HCEC 1CT (cell line): ENCODE measurements at places on chromosomes 4 and X.
A peak's percentile ranks its signal among the peaks of the same experiment; 100 is the strongest.

DNA sequence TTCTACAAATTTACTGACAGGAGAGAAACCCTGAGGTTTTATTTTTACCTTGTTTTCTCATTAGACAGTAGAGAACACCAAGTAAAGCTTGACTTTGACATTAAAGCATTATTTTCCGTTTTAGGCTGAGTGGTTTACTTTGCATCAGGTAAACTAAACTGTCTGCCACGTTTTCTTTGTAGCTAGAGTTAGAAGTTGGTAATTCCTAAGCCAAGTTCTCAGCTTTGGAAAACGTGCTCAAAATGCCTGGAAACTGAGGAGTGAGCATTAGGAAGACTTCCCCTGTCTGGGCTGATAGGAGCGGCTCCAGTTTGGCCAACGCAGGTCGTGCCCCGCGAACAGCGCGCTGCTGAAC is 819 bp downstream of the PDLIM3 start:
- DNase-seq = peak; percentile 16

DNA sequence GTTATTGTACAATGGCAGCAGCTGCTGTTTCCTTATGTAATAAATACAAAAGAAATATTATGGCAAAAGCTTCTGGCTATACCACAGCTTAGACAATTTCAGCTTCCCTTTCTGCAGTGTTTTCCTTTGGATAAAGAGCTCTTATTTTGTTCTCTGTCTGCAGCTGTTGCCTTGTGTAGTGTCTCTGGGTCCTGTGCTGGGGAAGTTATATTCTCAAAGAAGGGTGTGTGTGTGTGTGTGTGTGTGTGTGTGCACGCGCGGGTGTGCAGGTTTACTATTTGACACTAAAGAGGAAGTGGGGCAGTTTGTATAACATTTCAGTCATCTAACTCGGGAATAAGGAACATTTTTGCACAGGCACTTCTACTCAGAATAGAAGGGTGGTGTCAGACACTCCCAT is 83.6 kb downstream of the REPS2 start:
- DNase-seq = no peak

GRCh38 chrX:105526431-105526830 is 295.9 kb upstream of the NRK start:
- no peak for DNase-seq

DNA sequence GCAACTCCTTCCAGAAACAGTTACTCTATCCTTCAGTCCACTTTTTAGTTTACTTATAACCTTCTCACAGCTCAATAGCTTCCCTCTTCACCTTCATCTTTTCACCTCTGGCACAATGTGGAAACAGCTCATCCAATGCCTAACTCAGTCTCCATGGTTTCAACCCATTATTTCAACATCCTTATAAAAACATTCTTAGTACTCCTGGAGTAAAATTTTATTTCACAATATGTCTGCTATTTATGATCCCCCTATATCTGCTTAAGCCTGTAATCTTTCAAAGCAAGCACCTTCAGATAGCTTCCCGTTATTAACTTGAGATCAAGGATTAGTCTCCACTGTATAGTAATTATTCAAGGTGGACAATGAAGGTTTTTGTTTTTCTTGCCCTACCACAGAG is 156.3 kb downstream of the GASK1B start:
- DNase-seq = peak; percentile 64

DNA sequence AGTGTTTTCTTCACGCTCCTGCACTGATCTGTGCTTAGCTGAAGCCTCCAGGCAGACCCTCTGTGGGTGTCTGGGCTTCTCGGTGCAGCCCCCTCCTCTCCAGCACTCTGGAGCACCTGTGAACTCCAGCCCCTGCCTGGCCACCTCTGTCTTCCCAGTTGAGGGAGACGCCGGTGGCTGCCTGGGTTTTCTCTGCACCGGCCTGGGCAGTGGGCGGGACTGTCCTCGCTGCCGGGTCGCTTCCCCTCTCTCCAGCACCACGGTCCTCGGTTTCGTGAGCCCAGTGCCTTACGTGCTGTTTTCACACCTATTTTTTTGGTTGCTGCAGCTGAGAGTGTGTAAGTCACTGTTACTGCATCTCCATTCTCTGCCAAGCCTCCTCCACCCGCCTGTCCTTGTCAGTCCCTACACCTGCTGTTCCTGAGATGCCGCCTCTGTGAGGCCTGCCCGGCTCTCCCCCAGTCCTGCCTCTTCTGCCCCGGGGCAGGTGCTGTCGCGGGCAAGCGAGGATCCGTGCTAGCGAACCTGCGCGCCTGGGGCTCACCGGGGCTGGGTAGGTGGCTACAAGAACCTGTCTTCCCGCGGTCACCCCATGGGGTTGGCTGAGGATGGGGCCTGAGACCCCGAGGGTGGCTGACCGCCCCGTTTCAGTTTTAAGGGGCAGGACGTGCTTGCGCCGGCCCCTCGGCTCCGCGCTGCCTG is 2.4 kb upstream of the FGFRL1 start:
- no peak for DNase-seq

DNA sequence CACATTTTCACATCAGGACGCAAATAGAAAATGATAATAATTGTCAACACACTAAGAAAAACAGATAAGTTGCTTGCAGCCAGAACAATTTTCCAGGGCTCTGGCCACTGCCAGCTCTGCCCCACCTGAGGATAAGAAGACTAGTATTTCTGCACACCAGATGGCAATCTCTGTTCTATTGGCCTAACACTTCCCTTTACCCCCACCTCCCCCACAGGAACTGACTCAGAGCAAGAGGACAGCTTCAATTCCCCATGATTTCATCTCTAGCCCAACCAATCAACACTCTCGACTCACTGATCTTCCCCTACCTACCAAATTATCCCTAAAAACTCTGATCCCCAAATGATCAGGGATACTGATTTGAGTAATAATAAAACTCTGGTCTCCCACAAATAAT is 164.0 kb downstream of the SMARCA1 start:
- DNase-seq = peak; percentile 1

DNA sequence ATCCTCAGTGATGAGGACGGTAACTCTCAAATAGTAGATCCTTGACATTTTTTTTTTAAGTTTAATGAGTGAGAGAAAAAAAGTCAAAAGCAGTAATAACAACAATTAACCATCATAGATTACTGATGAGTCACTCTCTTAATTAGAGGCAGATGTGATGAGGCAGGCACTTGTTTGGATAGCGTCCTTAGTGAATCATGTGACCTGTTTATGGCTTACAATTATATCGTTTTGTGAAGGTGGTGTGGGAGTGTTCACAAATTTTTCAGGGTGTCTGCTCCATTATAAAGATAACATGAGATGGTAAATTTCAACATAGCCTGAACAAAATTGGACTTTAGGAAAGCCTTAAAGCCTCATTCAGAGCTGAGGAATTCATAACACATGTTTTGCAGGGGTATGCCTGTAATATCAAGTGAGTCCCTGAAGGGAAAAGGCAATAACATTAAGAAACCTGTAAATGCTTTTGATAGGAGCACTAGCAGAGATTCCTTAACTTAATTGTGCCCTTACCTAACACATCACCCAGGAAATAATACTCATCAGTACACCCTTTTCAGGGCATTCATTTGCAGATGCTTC is 51.9 kb upstream of the XIAP start:
- DNase-seq = peak; percentile 59

GRCh38 chr4:88794952-88795351 is 97.3 kb upstream of the NAP1L5 start:
- DNase-seq = no peak

DNA sequence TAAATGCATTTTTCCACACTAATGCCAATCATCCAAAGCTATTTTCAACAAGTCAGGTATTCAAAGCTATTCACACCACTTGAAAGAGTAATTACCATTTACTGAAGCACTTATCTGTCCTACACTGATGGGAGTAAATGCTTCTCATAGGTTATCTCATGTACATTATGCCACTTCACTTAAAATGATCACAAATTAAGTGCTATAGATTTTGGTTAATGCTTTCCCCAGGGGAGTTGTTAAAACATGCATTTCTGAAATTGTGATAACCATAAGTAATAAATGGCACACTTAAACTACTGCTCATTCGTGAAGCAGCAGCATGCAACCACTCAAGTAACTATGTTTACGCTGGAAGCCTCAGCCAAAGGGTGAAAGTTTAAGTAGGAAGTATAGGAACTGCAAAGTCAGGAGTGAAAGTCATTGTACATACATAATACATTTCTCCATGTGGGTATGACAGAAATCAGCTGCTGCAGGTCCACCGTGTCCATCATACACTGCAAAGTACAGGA is 6.6 kb downstream of the PPM1K start:
- DNase-seq = no peak

- peak; percentile 27 for DNase-seq
These were observed 742.3 kb upstream of the POU3F4 start for GRCh38 chrX:82765811-82766210.

DNA sequence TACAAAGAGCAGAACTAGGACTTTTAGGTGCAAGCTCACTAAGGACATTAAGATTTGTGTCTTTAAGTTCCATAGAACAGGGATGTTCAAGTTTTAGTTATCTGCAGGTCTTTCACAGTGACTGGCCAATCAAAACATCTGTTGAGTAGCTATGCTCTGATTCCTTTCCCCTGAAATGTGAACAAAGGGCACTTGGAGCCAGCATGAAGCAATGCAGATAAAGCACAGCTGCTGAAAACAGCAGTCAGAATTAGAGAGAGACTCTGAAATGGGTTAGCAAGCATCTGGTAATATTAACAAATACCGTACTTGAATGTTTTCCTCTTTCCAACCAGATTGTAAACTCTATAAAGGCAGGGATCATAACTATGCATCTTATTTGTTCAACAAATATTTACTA is 276.9 kb downstream of the RAB28 start:
- DNase-seq = no peak

DNA sequence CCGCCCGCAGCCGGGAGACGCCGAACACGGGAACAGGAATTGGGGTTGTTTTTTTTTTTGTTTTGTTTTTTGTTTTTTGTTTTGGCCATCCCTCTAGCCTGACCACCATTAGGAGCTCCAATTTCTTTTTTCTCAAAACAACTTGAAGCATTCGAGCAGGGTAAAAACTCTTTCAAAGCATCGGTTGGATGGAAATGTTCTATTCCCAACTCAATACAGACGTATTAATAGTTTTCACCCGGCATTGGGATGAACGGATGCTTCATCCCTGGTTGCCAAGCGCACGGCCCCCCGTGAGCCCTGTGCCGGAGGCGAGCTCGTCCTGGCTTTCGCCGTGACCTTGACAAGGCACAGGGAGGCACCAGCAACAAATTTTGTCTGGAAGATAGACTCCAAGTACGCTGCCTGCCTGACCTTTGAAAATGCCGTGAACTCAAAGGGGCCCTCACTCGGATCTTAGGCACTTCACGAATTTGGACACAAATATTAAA is 352 bp upstream of the MAP3K15 start:
- DNase-seq = no peak

DNA sequence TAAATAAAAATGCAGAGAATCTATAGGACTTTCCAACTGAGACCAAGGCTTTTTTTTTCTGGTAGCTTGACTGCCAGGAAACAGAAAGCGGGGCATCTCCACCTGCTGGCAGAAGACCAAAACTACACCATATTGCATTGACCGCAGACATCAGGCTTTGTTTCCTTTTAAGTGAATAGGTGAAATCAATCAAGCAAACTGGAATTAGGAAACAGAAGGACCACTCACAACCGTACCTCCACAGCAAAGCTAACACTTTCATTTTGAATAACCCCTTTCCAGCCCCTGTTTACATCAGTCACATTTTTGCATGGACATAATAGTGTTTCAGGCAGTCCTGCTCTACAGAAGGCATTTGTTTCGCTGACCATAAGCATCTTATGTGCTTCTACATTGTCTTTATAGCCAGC is 218.2 kb downstream of the IDS start:
- peak; percentile 6 for DNase-seq

GRCh38 chr4:57144466-57144865 is 34.3 kb upstream of the IGFBP7 start:
- DNase-seq = no peak

DNA sequence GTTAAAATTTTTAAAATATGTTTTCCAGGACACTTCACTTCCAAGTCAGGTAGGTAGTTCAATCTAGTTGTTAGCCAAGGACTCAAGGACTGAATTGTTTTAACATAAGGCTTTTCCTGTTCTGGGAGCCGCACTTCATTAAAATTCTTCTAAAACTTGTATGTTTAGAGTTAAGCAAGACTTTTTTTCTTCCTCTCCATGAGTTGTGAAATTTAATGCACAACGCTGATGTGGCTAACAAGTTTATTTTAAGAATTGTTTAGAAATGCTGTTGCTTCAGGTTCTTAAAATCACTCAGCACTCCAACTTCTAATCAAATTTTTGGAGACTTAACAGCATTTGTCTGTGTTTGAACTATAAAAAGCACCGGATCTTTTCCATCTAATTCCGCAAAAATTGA is 49.7 kb downstream of the XIAP start:
- DNase-seq = peak; percentile 35

DNA sequence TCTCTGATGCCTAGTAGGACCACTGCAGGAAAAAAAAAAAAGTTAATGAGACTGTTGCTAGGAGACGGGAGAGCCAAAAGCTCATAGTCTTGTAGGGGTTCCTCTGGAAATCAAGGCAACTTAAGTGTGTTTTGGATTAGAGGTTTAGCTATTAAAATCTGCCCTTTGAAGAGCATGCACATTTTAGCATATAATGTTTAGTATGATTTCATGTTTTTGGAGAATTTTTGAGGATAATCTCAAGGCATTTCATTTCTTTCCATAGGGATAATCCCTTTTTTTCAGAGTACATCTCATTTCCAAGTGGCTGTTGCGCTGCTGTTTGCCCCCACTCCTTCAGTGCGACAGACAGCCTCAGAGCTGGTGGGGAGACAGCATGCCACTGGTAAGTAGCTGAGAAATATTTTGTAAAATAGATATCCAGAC is at the start of gene LINC00632:
LINC00632 (plus strand) TSS at position 339 of the 426 bp plus-strand sequence.
- no peak for DNase-seq

DNA sequence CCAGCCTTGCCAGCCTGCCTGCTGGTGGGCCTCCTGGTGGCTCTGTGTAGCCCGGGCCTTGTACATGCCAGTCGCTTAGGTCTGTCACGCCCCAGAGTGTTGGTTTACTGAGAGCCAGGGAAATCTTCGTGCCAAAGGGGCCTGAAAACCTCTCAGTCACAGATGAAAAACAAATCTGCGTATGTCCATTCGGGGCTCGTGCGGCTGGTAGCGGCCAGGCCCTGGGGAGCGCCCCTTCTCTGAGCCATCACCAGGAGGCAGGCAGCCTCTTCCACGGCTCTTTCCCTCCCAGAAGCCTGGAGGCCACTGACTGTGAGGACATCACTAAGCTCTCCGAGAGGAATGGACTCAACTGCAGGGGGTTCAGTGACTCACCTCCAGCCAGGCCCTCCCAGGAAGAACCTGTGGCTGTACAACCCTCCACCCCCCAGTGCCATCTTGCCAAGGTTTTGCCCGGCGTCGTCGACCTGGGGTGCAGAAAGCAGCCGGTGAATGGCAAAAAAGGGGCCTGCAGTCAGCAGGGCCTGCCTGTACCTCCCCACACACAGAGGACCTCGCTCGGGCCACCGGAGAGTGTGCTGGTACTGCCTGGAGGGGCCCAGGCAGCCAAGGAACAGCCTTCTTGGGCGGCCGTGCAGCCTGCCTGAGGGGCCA is 162.2 kb downstream of the BCOR start:
- DNase-seq = no peak

DNA sequence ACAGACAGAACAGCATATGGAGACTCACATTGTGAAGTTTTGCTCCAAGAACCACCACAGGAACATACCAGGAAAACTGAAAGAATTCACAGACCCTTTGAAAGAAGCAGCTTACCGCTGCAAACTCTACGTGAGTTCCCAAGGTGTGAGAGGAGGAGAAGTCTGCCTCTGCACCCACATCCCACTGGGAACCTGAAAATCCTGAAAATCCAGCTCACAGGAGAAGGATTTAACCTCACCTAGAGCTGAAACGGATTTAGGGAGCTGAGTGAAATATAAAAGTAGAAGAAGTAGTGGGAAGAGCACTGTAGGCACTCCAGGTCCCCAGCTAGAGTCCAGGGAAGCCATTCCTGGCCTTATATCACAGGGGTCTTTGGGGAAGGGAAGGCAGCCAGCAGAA is 80.0 kb downstream of the FHIP1A start:
- DNase-seq = no peak
